ENCODE measurements at places on chromosomes 3 and 15.

DNA sequence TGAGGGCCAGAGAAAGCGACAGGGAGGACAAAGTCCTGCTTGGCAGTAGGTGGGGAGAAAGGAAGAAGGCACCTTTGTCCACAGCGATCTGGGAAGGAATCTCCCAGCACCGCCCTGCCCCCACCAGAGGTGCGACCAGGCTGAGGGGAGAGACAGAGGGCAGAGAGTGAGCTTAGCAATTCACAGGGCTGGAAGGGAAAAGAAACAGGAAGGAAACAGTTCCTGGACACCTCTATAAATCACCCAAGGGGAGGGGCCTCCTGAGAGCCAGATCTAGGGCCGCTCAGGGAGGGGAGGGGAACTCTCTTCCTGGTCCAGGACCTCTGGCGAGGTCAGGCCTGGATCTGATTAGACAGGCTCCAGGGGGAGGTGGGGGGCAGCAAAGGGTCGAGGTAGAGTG lies 35.4 kb downstream of the RNU5B-1 start:
- DNase-seq, result no peak

GRCh38 chr15:81047928-81048327 lies 47.2 kb downstream of the TLNRD1 start:
- DNase-seq, result no peak

GRCh38 chr15:92633418-92633817 lies 22.2 kb downstream of the FAM174B start:
- no peak for DNase-seq

- no peak for DNase-seq
Measured at GRCh38 chr3:49665822-49666519, 8.2 kb upstream of the APEH start.

DNA sequence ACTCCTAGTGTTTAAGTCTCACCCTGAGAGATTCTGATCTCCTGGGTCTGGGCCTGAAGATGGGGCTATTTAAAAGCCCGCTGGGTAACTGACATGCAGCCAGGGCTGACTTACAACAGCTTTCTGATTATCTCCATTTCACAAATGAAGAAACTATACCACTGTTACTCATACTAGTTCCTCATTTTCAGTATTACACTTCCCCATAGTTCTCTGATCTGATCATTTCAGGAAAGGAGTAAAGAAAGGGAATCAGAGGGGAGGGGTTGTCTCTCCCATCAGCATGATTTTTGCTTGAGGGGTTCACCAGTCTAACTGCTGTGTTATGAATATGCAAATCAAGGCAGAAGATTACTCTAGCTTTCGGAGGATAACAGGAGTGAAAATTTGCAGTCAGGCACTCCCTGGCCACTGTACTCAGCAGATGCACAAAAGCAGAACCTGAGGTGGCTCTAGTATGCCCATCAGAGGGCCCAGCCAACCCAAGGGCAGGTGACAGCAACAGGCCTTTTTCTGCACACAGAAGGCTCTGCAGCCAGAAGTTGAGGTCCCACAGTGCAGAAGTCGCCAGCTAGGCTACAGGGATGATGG lies 59.4 kb downstream of the DAPK2 start:
- no peak for DNase-seq

DNA sequence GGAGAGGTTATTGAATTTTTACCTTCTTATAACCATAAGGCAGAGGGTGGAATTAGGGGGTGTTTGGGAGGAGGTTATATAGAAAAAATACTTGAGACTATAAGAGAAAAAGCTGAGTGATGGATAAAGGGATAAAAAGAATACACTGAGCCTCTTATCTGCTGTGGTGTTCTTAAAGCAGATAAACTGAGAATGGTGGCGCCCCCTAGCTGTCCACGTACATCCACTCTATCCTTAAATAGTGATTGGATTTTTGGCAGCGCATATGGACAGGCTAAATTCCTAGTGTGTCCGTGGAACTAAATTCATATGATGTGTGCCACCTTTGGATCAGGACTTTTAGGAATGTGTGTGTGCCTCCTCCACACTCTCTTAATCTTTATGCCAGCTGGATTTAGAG lies 121.1 kb downstream of the OXSM start:
- DNase-seq, result no peak

DNA sequence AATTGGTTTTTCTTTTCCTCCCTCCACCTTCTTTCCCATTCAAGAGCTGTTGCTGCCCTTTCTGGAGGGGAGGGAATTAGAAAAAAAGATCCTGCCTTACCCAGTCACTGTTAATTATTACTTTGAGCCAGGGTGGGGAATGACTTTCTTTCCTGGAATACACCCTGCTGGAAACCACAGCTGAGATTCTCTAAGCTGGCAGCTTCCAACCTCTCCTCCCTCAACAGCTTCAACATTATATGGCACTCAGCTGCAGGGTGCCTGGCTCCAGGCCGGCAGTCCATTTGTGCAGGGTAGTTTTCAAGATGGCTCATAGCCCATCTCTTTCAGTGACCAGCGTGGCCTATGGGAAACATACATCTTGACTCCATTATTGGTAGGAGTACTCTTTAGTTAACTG lies 105.8 kb downstream of the UBE3A start:
- no peak for DNase-seq

DNA sequence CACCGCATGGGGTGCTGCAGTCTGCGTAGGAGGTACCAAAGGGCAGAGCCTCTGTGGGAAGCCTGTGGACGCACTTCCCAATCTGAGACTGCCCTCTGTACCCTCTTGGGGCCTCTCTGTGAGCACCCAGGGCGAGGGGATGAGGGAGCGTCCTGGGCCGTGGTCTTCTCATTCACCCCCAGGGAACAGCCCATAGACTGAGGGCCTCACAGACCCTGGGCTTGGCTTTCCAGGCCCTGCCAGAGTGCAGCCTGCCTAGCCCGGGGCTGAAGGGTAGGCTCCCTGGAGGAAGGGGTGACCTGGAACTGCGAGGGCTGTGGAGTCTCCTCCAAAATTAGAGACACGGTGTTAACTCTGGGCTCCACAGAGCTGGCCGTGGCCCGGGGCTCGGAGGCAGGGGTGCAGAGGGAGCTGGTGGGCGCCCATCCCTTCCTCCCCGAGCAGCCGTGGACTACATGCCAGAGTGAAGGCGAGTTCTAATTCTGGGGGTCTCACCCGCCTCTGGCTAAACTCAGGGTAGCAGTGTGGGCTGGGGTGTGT lies 468 bp upstream of the SPTBN5 start:
- DNase-seq, result no peak

DNA sequence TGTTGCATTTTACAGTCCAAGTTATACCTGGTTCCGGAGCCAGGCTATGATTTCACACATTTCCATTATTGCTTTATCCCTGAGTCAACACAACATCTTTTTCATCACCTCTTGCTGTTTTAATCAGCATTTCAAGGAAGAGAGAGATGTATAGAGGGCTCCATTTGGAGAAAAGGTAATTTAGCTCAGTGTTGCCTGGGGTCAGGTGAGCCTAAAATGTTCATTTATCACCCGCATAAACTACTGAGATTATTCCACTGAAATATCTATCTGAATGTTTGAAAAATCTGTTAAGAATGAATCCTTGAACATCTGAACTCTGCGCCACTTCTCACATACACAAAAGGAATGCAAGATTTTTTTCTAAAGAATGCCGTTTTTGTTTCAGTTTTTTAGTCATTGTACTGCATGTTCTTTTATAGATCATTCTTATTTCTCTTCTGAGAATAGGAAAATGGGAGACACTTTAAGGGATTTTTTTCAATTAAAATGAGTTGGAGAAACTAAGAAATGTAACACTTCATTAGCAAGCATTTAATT lies 51.5 kb upstream of the AGTR1 start:
- no peak for DNase-seq

- no peak for DNase-seq
Measured at GRCh38 chr3:194136519-194137007, 615 bp downstream of the HES1 start.

DNA sequence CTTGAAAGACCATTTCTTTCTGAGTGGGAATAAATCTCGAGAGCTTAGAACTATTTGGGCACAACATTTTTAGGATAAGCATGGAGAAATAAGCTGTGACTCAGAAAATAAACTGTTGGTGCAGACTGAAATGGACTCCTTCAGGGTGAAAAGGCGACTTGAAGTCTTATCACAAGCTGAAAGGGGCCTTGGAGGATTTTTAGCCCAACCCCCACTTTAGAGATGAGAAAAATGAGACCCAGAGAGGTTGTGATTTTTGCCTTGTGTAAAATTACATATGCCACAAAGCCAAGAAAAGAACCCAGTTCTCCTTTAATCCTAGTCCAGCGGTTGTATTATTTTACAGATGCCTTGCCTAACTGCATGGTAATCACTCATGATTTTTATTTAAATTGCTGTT lies 1.5 kb downstream of the ATP1B3 start:
- DNase-seq, result no peak

DNA sequence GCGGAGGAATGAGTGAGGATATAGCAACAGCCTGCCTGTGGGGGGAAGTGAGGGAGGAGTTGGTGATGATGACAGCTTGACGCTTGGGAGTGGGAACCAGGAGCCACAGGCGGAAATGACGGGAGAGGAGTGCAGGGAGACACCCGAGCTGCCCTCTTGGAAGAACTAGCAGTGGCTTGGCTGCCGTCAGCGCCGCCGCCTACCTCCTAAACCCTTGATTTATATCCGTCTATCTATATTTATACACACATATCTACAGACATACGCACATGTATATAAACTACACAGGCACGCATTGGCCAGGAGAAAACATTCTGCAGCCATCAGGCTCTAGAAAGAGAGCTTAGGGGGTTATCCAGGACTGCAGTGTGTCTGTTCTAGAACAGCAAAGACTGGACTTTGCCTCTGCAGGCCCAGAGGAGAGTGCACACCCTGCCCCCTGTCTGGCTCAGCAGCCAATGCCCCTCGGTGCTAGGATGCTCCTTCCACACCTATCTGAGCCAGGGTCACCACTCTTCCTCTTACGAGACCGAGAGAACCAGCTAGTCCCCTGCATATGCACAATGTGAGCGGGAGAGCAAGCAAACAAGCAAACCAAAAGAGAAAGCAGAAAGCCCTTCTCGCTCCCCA lies 45.3 kb upstream of the MAGEF1 start:
- DNase-seq, result no peak

DNA sequence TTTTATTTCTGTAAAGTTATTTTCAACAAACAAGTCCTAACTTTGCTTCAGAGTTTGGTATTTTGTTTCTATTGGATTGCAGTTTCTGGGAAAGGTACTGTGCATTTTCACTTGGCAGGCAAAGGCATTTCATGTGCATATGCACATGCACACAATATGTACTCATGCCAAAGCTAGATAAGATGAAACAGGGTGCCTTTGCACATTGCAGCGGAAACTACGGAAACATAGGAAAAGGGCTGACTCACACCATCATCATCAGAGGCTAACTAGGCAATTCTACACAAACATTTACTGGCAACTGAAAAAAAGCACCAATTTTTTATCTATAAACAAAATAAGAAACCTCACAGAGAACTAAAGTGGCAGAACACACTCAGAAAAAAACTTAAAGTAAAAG lies 550.6 kb upstream of the NECTIN3 start:
- no peak for DNase-seq

DNA sequence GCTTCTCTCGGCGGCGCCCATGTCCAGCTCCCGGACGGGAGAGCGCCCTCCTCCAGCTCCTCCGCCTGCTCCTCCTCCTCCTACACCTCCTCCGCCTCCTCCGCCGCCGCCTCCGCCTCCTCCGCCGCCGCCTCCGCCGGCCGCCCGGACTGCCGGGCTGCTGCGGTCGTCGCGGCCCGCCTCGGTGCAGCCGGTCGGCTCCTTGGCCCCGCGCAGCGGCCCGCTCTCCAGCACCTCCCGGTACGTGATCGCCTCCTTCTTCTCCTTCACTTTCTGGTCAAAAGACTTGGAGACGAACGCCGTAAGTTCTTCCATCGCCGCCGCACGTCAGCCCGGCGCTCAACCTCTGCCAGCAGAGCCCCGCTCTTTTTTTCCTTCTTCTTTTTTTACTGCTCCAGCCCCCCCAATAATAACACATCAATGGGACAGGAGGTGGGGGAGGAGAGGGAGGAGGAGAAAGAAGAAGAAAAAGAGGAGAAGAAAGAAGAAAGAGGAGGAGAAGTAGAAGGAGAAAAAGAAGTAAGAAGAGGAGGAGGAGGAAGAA lies 438 bp downstream of the SHOX2 start:
- no peak for DNase-seq

DNA sequence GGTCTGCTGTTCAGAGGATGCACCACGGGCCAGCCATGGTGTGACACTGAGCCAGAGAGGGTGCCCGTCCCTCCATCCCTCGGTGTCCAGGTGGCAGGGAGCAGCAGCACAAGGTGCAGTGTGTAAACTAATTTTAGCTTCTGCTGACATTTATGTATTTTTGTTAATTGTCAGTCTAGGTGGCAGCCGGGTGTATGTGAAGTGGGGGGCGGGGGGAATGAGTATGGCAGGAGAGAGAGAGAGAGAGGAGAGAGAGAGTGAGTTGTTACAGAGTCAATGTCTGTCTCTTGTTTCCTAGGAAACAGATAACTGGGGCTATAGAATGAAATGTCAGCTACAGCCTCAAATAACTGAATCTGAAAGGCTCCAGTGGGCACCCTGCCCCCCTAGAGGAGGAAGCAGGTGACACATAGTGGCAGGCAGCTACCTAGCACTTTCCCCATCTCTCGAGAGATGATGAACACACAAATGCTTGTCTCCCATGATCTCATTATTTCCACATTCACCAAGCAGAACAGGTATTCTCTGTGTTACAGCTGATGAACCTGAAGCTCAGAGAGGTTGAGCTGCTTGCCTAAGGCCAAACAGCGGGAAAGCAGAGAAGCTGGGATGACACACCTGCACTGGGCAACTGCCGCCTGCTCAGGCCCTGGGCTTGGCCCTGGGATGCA lies 24.7 kb downstream of the RASGRF1 start:
- DNase-seq, result no peak

DNA sequence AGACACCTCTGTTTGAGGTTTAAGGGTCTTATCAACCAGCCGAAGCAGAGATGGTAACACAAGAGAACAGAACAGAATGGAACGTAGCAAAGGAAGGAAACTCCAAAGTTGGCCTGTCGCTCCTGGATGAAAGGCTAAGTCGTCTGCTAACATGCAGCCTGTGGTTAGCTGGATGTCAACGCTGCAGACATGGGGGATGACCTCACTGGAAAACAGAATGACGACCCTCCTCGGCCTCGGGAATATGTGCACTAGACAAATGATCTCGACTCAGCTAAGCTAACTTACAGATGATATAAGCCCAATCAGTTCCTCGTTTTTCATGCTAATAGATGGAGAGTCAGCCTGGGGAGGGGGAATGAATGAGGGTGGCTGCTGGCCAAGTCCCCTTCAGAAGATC lies 177.8 kb upstream of the LRTM1 start:
- no peak for DNase-seq

DNA sequence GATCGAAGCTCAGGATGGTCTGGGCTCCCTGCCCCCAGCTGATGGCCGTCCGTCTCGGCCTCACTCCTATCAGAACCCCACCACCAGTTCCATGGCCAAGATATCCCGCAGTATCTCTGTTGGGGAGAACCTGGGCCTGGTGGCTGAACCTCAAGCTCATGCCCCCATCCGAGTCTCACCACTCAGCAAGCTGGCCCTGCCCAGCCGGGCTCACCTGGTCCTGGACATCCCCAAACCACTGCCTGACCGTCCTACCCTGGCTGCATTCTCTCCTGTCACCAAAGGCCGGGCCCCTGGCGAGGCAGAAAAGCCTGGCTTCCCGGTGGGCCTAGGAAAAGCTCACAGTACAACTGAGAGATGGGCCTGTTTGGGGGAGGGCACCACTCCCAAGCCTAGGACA lies 4.4 kb upstream of the JMJD7 start:
- no peak for DNase-seq

- no peak for DNase-seq
Measured at GRCh38 chr3:52361898-52362297, 45.8 kb downstream of the DNAH1 start.
